ENCODE measurements at places on chromosomes 7 and 10. TPM values are rescaled to one million over a fixed set of nuclear protein-coding genes. Genes with fewer than 3 reads are reported as not detected.

NACAD gene
- total RNA-seq: 10.4 TPM

TAS2R3 gene
- total RNA-seq: 2.2 TPM

RGR gene
- 0.38 TPM for total RNA-seq

ST8SIA6 gene
- total RNA-seq: 4.5 TPM

OR2A1 gene
- total RNA-seq: not detected

PDE6C gene
- not detected for total RNA-seq

ARMS2 gene
- not detected for total RNA-seq

PNLIPRP1 gene
- not detected for total RNA-seq

SSC4D gene
- 0.38 TPM for total RNA-seq

SLC18A3 gene
- total RNA-seq: not detected

CADPS2 gene
- 15.6 TPM for total RNA-seq

LRRN3 gene
- total RNA-seq: 1.3 TPM

- no peak for DNase-seq
These were observed 57.8 kb upstream of the MSRB2 start for GRCh38 chr10:23037561-23037960.

DNA sequence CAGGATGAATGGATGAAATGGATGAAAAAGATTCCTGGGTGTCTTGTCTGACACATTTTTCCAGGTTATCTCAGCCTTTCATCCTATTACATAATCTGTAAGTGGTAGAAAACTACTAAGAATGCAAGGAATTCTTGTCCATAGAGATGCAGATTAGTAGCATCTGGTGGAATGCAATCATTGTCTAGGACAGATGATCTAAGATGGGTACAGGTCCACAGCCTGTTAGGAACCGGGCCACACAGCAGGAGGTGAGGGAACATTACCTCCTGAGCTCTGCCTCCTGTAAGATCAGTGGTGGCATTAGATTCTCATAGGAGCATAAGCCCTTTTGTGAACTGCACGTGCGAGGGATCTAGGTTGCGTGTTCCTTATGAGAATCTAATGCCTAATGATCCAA lies 225.0 kb downstream of the CALN1 start:
- DNase-seq: no peak

DNA sequence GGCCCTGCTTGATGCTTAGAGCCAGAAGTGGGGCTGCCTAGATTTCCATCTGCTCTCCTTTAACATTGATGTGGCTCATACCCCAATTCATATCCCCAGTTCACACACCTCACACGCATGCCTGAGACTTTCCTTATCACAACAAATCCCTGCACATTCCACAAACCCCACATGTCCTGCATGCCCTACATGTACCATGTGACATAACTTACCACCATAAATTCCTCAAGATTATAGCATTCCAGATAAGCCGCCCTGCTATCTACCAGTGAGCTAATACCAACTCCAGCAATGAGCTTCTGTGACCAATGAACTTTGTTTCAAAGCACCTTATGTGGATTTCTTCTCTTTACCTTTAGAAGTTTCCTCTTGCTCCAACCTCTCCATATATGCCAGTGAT lies 104.7 kb upstream of the RAB11FIP2 start:
- DNase-seq: no peak

DNA sequence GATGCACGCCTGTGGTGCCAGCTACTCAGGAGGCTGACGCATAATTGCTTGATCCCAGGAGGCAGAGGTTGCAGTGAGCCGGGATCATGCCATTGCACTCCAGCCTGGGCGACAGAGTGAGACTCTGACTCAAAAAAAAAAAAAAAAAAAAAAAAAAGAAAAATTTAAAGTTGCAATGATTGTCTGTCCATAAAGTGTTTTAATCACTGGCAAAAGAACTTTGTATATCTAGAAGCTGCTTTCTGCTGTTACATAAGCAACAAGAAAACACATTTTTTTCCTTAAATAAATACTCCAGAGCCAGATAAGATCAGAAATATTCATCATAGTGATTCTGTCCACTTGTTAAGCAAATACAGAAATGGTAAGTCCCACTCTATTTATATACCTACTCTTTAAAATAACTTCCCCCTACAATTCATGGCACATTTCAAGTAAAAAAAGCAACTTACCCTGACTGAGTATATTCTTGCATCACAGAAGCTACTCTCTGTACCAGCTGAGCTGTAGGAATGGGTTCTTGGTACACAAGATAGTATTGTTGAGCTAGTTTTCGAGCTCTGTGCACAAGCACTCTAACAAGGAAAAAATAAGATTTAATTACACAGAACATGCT lies 7.6 kb downstream of the PSMA2 start:
- DNase-seq: no peak

GRCh38 chr10:72044417-72045041 lies 43.8 kb downstream of the SPOCK2 start:
- no peak for DNase-seq

DNA sequence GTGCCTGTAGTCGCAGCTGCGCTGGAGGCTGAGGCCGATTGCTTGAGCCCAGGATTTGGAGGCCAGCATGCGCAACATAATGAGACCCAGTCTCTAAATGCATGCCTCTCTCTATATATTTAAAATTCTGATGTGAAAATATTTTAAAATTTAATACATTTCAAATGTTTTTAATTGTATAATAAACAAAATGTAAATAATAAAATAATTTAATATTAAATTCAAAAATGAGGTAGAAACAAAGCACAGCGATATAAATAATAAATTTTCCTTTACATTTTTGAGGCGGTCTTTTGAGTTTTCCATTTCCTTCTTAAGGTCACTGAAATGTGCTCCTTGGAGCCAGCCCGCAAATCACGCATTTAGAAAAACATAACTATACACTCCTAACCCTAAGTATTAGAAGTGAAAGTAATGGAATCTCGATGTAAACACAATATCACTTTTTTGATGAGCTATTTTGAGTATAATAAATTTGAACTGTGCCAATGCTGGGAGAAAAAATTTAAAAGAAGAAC lies 523 bp upstream of the CDK1 start:
- DNase-seq: no peak

DNA sequence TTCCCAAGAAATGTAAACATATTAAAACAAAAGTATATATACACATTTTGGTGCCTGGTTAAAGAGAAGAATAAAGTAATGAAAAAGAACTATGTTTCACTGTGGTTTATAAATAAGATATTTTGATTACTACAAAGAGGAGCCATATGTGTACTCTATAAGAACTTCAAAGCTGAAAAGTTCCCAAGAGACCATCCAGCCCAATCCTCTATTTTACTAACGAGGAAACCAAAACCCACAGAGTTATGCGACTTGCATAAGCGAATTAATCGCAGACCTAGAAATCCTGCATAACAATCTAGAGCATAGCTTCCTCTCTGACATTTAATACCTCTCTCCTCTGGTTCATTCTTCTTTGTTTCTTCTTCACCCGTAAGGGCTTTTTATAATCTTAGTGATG lies 937.1 kb downstream of the CNTNAP2 start:
- DNase-seq: no peak

GRCh38 chr7:32427769-32428291 lies 62.4 kb downstream of the LSM5 start:
- peak; percentile 94 for DNase-seq

- DNase-seq: no peak
These were observed 91.3 kb upstream of the ZNF746 start for GRCh38 chr7:149588930-149589329.

DNA sequence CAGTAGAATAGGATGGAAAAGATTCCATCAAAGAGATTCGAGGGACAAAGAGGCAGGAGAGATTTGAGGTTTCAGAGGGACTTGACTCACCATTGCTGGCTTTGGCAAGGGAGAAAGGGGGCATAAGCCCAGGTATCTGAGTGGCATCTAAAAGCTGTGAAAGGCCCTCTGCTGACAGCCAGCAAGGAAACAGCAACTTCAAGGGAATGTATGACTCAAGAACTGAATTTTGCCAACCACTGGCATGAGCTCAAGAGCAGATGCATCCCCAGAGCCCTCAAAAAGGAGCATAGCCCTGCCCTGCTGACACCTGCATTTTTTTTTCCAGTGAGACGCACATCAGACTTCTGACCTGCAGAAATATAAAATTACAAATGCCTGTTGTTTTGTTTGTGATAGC lies 19.6 kb upstream of the ADAM12 start:
- no peak for DNase-seq

DNA sequence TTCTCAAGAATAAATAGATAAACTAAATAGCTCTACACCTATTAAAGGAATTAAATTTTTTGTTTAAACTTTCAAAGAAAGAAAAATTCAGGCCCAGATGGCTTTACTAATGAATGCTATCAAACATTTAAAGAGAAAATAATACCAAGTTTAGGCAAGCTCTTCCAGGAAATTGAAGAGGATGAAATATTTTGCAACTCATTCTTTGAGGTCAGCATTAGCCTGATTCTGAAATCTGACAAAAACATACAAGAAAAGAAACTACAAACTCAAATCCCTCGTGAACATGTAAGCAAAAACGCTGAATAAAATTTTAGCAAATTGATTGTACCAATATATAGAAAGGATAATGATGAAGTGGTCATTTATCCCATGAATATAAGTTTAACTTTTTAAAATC lies 93.4 kb downstream of the RTKN2 start:
- DNase-seq: no peak

GRCh38 chr10:955820-956217 lies 24.3 kb upstream of the LARP4B start:
- peak; percentile 34 for DNase-seq

GRCh38 chr10:120022357-120022756 lies 129.8 kb downstream of the SEC23IP start:
- DNase-seq: no peak

GRCh38 chr7:87599336-87599735 lies 1.3 kb downstream of the ABCB1 start:
- no peak for DNase-seq

GRCh38 chr10:69261184-69261583 lies 17.1 kb upstream of the HK1 start:
- no peak for DNase-seq

DNA sequence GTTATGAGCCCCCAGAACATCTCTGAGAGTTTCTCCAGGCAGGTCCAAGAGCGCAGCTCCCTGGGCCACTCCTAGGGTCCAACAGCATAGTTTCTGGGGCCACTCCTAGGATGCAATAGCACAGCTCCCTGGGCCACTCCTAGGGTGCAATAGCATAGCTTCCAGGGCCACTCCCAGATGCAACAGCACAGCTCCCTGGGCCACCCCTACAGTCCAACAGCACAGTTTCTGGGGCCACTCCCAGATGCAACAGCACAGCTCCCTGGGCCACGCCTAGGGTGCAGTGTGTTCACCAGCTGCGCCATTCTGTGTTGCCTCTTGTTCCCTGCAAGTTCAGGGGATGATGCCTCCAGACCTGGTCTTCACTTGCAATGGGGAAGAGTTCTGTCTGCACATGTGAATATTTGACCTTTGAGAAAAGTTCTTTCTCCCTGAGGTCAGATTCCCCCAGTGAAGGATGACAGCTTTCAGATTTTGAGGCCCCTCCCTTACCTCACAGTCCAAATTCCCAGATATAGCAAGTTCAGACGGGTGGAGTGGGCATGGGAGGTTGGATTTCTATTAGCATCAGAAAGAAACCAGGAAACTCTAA lies 43.0 kb upstream of the LEP start:
- no peak for DNase-seq

- DNase-seq: no peak
These were observed 59.7 kb downstream of the GPR85 start for GRCh38 chr7:113026941-113027340.

GRCh38 chr10:79059859-79060379 lies 8.8 kb upstream of the ZMIZ1 start:
- DNase-seq: peak; percentile 32

DNA sequence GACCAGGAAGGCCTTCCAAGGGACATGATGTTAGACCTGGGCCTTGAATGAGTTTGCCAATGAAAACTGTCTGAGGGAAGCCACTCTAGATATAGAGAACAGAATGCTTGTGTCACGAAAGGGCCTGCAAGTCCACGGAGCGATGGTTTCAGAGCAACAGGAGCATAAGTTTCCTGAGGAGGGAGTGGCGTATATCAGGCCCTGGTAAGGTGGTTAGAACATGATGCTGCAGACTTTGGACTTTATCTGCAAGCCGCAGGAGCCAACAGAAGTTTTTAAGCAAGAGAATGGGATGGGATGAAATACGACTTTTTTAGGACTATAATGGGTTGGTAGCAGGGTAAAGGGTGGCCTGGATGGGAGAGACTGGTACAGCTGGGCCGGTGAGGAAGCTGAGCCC lies 136.0 kb downstream of the FGFR2 start:
- no peak for DNase-seq

- DNase-seq: no peak
These were observed 19.5 kb downstream of the HDAC9 start for GRCh38 chr7:18515067-18515466.

GRCh38 chr7:125127304-125127703 lies 197.7 kb upstream of the POT1 start:
- DNase-seq: no peak

- DNase-seq: no peak
These were observed 97.3 kb upstream of the SP4 start for GRCh38 chr7:21330462-21331178.

- no peak for DNase-seq
These were observed 239.1 kb downstream of the PHF14 start for GRCh38 chr7:11212816-11213215.

GRCh38 chr10:92177546-92177945 lies 113.3 kb downstream of the CPEB3 start:
- DNase-seq: no peak

DNA sequence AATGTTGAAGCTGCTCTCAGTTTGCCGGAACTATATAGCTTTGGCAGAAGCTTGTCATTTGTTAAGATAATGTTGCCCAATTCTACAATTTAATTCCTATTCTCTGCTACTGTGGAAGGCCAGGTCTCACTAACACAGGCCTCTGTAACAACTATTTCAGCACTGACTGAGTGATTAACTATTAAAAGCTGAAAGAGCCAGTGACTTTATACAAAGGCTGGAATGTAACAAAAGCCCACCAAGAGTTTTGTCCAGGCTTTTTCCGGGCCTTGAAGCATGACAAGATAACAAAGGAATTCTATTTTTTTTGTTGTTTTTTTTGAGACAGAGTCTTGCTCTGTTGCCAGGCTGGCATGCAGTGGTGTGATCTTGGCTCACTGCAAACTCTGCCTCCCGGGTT lies 795.6 kb downstream of the PHTF2 start:
- no peak for DNase-seq

- DNase-seq: no peak
These were observed 187.5 kb downstream of the WDR37 start for GRCh38 chr10:1243486-1244234.

DNA sequence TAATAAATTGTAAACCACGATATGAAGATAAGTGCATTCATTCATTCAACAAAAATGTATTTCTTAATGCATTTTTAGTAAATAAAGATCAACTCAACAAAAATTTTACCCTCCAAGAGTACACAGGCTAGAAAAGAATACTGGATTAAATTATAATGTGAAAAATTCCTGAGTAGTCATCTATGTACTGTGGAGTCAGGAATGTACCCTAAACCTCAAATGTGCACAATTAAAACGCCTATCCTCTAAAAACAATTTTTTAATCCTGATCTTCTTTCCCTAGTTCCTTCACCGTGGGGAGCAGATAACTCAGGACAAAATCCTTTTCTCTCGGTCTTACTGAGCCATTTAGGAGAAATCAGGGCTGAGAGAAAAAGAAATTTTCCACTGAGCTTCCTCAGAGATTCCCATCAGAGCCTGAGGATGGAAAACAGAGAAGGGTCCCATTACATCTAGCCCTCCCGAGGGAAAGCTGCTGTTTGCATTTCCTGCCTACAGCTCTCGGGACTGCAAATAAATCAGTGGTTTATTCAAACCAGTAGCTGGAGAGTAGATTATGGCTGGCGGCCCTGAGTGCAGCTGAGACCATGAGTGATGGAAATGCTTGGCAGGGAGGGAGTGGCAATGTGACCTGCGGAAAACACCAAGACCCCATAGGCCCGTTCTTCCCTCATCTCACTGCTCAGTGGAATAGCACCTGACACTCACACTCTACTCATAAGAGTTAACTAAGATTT lies 7.4 kb downstream of the TAS2R40 start:
- DNase-seq: no peak
